ACHN (cell line): ENCODE measurements at places on chromosomes 4 and X.
A peak's percentile ranks its signal among the peaks of the same experiment; 100 is the strongest.

- no peak for DNase-seq
Measured at GRCh38 chr4:172104539-172104938, 291.3 kb downstream of the GALNTL6 start.

DNA sequence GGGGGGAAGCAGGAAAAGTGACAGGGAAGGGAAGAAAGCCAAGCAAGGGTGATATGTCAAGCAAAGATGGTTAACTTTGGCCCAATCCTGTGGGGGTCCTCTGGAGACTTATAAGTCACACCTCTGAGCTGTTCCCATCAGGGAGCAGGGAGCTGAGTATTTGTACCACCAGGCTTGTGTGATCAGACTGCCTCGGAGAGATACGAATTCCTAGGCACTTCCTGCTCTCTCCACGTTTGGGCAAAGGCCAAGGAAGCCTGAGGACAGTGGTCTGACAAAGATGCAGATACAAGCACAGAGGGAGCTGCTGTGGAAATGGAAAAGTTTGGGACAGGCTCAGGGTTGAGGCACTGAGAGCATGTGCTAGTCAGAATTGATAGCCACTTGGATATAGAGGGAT is 10.4 kb upstream of the PPP3CA start:
- peak; percentile 32 for DNase-seq

DNA sequence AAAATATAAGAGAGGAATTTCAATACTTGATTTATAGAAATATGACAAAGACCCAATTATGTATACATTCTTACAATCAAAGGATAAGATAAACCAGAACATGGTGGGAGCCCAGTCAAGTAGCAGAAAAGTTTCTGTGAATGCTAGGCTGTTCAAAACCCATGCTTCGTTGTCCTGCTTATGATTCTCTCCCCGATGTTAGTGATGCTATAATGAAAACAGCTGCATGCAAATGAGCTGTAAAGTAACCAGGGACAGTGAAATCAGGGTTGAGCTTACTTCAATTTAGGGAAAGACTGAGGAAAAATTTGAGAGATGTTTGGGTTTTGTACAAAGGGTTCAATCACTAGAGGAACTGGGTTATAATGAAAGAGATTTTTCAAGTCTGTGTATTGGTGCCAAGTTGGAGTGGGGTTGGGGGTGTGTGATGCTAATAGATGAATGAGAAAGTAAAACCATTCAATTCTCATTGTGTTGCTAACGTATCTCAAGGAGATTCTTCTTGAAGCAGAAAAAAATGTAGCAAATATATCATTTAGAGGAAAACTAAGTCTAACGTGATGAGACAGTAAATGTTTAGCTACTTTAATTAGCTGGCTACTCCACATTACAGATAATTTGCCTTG is 59.3 kb upstream of the PPP1R2C start:
- no peak for DNase-seq

GRCh38 chr4:22454955-22455354 is 60.9 kb downstream of the ADGRA3 start:
- no peak for DNase-seq

DNA sequence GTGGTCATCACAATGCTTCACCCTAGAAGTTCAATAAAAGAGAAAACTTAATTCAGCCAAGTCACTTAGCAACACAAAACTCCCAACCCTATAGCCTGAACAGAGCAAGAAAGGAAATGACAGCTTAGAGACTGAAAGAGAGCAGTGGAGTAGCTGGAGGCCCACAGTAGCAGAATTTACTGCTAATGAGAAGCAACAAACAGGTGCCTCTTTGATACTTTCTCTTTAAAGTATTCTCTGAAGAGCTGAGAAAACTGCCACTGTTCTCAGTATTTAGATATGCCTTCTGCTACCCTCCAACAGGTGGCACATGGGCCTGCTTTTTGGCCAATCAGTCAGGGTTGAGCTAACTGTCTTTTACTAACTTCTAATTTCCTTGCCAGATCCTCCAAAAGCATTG is 240.0 kb downstream of the GPC3 start:
- DNase-seq, result no peak

GRCh38 chrX:1918780-1919179 is 303.9 kb downstream of the ASMT start:
- DNase-seq, result no peak

GRCh38 chrX:108438110-108438623 is at the start of gene COL4A6:
COL4A6 (minus strand) TSS chrX:108438422; CDS start chrX:108438196, 226 bp downstream.
- DNase-seq, result peak; percentile 10

GRCh38 chr4:90181644-90182043 is 54.5 kb downstream of the CCSER1 start:
- DNase-seq, result no peak

DNA sequence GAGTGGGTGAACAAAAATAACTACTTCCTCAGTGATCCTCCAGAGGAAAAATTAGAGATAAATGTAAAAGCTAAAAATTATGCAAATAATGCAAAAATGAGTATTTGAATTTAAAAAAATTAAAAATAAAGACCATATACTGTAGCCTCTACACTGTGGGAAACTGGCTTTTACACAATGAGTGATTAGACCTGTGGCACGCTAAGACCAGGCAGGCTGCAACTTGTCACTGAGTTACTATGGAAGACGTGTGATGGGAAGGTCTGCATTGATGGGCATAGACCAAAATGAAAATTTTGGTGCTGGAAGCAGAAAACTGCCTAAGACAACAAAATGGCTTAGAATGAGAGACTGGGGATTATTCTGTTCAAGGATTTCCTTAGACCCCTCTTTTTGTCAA is 30.2 kb downstream of the BTC start:
- no peak for DNase-seq

DNA sequence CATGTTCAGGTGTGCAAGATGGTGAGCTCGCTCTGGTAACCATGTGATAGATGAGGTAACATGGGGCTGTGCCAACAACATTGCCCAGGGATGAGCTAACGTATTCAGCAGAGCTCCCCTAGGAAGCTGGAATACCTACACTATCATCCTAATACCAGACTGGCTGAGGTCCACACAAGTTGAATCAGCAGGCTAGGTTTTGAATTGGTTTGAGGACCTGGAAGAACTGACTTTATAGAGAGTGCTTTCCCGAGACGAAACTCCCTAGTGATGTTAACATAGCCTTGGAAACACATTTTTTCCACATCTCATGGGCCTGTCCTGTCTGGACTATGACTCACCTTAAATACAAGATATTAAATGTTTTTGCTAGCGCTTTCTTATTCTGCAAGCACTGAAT is 56.7 kb downstream of the IGFBP7 start:
- peak; percentile 20 for DNase-seq

DNA sequence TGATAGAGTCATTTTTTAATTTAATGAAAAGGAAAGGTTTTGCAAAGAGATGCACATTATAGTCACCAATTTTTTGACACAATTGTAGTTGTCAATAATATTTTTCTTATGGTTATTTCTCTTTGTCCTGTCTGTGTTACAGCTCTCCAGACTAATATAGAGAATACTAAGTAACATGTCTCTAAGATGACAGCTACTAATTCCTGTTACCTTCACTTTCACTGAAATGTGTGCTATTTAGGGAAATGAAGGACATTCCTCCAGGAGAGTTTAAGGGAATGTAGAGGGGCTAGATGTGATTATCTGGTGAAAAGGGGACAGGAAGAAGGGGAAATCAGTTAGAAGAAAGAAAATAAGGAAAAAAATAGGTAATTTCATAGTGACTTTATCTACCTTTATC is 1.4 kb downstream of the KLHL5 start:
- DNase-seq, result no peak

DNA sequence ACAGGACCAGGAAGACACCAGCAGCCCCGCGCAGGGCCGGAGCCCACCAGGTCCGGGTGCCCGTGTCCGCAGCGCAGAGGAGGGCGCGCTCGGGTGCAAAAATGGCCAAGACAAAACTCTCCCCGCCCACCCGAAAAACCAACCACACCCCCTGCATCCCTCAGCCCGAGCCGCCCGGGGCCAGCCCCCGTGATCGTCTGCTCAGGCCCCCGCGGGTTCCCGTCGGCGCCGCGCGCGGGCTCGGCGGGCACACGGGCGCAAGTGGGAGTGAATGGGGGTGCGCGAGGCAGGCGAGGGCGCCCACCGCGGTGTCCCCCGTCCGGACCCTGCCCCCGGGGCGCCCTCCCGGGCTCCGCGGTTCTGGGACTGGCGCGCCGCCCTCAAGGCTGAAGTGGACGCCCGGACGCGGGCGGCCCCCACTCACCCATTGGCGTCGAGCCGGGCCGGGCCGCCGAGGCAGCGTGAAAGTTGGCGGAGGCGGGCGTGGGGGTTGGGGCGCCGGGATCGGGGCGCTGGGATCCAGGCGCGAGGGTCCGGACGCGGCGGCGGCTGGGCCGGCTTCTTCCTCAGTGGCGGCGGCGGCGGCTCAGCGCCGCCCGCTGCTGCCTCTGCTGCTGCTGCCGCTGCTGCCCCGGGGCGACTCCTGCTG is 393 bp downstream of the SH3KBP1 start:
- peak; percentile 15 for DNase-seq

DNA sequence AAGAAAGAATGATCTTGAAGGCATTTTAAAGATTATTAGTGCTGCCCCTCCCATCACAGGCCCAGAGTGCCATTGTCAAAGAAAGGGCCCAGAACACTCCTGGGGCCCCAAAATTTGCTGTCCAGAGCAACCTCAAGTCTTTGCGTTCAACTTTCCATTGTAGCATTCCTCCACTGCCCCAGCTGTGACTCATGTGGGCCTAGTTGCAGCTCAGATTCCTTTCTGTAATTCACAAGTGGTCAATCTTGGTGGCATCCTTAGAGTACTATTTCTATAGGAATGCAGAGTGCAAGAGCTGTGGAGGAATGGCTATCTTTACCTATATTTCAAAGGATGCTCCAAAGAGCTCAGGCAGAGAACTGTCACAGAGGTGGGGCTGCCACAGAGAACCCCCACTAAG is 1500.8 kb upstream of the IGFBP7 start:
- no peak for DNase-seq

DNA sequence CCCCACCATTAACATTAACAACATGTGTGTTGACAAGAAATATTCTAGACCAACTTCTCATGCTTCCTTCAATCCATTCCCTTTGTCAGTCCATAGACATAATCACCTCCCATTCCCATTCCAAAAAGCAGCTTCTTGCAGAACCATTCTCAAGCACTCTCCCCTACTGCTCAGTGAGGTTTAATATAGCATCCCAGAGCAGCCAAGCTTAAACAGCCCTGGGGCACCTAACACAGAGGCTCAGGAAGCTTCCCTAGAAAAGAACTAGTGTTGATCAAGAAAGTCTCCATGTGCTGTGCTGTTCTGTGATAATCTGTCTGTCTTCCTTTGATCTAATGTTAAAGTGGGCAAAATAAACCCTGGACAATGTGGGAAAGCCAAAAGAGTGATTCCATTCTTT is 174.2 kb upstream of the NOCT start:
- no peak for DNase-seq

DNA sequence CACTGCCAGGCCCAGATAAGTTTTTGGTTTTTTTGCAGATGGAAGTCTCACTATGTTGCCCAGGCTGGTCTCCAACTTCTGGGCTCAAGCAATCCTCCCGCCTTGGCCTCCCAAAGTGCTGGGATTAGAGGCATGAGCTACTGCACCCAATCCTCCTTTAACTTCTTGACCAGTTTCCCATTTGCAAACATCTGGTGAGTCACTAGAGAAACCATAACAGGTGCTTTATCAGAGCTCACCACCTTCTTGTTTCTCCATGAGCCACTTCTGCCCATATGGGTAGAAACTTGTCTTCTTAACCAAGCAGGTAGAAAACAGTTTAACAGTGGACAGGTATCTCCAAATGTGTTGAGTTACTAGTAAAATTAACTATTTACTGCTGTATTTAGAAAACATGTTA is 128.4 kb upstream of the AP1S2 start:
- no peak for DNase-seq

DNA sequence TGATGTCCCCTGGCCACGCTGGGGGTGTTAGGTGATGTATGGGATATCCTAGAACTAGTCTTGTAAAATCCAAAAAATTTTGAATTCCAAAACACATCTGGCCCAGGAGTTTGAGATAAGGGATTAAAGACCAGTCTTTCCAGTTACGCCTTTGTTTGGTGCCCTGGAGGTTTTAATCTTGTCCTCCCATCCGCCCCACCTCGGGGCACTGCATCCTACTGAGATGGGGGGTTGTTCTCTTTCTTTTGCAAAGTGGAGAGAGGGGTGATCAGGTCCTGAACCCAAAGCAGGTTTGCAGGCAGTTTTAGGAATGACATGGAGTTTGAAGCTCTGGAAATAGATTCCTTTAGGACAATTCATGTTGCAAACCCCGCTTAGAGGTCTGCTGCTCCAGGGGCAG is 1.8 kb downstream of the SUV39H1 start:
- DNase-seq, result no peak

DNA sequence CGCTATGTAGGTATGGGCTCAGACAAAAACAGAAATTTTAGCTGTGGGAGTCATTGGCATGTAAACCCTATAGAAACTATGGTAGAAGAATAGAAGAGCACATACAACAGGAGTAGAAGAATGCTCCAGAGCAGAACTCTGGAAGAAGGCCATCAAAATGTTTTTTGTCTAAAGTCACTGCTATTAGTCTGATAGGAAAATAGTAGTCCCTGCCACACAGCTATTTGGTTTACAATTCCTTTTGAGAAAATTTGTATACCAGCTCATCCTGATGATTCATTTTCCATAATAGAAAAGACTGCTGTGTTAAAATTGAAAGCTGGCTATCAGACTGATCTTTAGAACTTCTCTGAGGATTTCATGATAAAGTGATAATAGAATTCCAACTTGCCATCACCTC is 32.8 kb upstream of the ADAD1 start:
- no peak for DNase-seq

DNA sequence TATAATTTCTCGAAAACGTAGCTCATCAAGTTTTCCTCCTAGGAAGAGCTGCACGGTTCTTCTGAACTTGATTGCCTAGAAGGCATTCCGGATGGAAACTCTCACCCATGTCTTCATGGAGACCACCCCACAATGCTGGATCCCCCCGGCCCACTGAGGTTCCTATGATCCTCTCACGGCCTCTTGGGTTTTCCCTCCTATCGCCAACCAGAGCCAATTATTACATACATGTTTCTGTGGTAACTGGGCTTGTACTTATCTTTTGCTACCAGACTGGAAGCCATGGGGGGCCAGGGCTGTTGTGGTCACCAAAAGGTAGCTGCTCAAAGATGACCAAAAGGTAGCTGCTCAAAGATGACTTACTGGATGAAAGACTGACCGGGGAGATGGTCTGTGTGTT is 131.5 kb downstream of the AFAP1 start:
- DNase-seq, result no peak

DNA sequence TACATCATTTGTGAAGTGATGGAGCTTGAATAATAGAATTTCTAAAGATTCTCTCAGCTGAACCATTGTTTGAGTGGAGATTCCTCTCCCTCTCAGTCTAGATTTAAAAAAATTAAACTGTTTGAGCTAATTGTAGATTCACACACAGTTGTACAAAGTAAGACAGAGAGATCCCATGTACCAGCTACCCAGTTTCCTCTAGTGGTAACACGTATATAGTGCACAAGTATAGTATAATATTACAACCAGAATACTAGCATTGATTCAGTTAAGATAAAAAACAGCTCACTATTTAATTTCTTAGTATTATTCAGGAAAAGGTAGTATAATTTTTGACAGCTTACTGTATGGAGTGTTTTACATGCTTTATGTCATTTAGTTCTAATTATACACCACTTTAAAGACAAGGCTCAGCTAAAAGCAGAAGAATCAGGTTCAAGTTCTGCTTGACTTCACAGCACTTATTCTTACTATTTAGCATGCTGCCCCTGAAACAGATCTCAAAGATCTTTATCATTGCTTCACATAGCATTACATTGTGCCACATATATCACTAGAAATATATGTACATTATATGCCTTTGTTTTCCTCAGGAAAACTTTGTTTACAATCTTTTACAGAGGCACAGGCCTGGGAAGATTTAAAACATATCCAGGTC is 136.1 kb downstream of the SNCA start:
- DNase-seq, result peak; percentile 6

- DNase-seq, result peak; percentile 97
Measured at GRCh38 chr4:1043651-1044468, 32.4 kb downstream of the FGFRL1 start.
